Hepatic stellate cell (primary cell): ENCODE measurements at places on chromosomes 13 and 19.

- DNase-seq = no peak
These were observed 28.1 kb downstream of the RANBP3 start for GRCh38 chr19:5949792-5950305.

DNA sequence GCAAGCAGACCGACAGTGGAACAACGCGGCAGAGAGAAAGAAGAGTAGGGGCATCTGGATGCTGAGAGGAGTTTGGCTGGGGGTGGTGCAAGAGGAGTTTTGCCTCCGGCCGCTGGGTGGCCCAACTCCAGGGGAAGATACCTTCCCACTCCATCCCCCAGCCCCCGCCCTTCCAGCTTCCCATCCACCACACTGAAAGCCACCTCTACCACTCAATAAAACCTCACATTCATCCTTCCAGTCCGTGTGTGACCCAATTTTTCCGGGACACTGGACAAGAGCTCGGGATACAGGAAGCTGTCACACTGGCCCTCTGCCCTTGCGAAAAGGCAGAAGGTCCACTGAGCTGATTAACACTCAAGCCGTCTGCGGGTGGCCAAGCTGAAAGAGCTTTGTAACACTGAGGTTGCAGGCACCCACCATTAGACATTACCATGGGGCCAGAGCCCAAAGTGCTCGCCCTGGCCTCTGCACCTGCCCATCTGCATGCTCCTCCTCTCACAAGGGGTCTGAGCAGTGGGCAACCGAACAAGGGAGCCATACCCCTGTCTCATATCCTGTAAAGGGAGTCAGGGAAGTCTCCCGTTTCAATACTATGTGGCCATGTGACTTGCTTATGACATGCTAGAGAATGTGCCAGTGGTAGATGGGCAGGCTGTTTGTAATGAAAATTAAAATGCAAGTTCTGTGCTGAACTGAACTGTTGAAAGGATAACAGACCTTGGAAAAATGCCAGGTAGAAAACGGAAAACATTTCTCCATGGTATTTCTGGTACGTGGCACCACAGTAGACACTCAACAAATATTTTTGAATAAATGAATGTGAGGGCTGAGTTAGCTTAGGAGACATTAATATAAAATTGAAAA lies 205.1 kb upstream of the STARD13 start:
- DNase-seq = no peak

GRCh38 chr13:33678084-33678483 lies 139.9 kb upstream of the RFC3 start:
- DNase-seq = no peak

DNA sequence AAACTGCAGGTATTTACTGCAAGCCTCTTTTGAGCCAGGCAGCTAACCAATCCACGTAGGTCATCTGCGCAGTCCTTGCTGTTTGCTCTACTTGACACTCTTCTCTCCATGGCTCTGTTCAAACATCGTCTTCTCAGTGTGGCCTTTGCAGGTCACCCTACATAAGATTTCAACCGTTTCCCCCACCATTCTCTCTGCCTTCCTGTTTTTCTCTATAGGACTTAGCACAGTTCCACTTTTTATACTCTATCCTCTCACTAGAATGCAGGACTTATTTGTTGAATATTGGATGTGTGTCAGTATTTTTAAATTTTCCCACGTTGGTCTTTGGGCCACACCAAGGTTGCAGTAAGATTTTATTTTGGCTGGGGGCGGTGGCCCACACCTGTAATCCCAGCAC lies 1.7 kb upstream of the FBXW9 start:
- no peak for DNase-seq

DNA sequence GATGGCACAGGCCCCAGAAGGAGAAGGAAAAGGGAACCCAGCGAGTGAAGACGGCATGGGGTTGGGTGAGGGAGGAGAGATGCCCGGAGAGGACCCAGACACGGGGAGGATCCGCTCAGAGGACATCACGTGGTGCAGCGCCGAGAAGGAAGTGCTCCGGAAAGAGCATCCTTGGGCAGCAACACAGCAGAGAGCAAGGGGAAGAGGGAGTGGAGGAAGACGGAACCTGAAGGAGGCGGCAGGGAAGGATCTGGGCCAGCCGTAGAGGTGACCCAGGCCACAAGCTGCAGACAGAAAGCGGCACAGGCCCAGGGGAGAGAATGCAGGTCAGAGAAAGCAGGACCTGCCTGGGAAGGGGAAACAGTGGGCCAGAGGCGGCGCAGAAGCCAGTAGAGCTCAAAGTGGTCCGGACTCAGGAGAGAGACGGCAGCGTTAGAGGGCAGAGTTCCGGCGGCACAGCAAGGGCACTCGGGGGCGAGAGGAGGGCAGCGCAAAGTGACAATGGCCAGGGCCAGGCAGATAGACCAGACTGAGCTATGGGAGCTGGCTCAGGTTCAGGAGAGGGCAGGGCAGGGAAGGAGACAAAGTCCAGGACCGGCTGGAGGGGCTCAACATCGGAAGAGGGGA lies 1.1 kb downstream of the PPP1R12C start:
- DNase-seq = peak; percentile 87

GRCh38 chr13:72556945-72557344 lies 170.5 kb downstream of the MZT1 start:
- DNase-seq = no peak

DNA sequence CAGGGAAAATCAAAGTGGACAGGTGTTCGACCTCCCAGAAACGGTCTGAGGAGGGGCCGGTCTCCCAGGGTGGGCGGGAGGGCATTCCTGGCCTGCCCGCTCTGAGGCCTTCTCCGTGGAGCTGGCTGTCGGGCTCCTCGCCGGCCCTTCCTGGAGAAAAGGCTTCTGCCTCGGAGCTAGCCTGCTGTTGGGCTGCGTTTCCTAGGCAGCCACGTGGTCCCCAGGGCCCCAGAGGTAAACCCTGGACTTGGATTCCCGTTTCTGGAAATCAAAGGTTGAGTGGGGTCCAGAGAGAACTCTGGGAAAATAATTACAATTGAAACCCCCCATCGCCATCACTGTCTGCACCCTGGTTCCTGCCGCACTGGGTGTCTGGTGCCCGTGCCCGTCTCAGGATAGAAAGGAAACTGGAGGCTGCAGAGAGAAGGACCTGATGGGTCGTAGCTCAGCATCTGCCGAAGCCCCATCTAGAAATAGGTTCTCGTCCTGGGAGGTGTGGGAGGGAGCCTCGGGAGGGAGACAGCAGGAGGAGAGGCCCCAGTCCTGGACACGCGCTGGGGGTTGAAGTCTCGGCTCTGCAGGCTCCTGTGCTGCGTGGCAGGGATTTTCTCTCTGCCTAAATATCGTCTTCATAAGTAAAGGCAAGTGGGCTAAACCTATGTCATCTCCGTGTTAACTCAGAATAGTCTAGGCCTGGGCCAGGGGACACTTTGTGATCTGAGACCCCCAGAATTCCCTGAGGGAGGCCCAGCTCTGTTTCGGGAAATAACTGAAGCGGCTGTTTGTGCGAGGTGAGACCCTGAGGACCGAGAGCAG lies 7.7 kb upstream of the PROZ start:
- DNase-seq = no peak

- peak; percentile 70 for DNase-seq
These were observed 26.7 kb upstream of the NANOS3 start for GRCh38 chr19:13849991-13850909.

DNA sequence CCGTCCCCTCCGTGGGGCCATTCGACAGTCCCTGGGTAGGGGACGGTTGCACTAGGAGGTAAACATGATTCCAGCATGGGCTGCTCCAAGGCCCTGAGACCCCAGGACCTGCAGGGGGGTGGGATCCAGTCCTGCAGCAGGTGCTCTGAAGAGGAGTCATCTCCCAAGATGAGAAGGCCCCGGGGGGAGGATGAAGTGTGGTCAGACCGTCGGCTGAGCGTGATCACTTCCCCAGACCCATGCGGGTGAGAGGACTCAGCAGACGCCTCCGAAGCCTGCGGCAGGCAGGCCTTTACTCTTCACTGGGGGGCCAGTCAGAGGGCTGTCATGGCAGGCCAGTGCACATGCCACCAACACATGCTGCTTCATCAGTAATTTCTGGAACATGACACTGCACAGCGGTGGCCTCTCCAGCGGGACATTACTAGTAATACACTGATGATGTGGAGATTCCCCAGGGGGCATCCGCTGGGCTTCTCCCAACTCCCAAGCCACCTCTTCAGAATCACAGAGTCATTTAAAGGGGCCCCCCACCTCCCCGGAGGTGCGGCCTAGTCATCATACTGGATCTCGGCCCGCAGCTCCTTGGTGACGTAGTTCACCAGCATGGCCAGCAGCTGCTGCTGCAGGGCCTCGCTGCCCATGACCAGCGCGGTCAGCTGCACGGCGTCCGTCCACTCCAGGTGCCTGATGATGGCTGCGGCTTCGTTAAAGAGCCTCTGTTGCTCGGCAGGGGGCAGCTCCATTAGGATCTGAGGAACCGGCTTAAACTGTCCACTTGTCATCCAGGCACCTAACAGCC lies 12.7 kb downstream of the C19orf12 start:
- DNase-seq = no peak

- DNase-seq = no peak
These were observed 1.1 kb downstream of the SULT2A1 start for GRCh38 chr19:47885067-47885463.

GRCh38 chr19:55692681-55693081 lies 17.7 kb downstream of the EPN1 start:
- no peak for DNase-seq

DNA sequence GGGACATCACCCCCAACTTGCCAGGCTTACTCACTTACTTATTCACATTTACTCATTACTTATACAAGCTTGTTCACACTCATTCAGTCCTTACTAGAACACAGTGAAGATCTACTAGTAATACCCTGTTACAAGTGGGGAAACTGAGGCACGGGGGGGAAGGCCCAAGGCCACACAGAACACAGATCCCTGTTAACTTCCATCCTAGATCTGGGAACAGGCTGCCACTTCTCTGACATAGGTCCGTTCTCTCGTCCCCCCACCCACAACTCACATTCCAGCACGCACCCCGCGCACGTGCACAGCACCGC lies 1.5 kb upstream of the NRTN start:
- DNase-seq = no peak

GRCh38 chr19:13825489-13826441 lies 30.5 kb downstream of the ZSWIM4 start:
- no peak for DNase-seq

DNA sequence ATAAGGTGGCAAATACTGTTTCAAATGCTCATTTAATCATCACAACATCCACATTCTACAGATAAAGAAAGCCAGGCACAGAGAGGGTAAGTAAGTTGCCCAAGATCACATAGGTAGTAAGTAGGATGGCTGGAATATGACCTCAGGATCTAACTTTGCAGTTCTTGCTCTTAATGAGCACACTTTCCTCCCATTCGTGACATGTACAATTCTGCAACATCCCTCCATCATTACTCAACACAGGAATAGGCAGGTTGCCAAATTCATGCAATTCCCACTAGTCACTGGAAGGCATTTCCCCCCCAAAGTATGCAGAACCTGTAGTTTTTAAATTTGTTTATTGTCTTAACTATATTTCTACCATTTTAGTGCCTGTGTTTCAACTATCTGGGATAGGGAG lies 109.2 kb downstream of the OLFM4 start:
- peak; percentile 26 for DNase-seq

DNA sequence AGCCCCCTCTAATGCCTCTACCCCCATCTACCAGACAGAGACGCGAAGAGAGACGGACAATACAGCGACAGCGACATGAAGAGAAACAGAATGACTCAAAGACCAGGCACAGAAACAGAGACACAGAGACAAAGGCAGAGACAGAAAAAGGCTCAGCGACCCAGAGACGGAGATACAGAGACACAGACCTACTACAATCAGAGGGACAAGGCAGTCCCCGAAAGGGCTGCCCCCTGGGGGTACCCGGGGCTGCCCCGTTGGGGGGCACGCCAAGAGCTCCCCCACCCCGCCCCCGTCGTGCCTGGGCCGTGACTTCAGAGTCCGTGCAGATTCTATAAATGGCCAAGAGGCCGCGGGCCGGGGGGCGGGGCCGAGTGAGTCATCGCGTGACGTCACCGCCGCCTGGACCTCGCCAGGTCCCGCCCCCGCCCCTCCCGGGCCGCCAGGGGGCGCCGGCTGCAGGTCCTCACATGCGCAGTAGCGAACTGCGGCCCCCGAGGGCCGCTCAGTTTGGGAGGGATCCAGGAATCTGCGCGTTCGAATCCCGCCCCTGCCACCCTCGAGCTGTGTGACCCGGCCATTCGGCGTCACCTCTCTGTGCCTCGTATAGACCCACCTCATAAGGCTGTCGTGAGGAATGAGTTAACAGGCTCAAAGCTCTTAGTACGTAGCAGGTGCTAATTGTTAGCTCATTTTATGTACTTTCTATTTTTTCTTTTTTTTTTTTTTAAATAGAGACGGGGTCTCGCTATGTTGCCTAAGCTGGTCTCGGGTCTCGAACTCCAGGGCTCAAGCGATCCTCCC lies 2.7 kb upstream of the CNN1 start:
- DNase-seq = peak; percentile 96

DNA sequence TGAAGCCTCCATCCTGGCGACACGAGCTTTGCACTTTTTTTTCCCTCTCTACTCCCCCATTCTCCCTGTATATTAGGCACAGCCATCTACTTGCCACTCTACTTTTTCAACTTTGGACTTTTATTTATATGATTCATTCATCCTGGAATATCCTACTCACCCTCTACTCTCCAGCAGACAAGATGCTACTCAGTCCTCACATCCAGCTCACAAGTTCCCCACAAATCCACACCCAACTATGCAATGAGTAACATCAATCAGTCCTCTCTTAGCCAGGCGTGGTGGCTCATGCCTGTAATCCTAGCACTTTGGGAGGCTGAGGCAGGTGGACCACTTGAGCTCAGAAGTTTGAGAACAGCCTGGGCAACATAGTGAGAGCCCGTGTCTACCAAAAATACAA lies 23.9 kb upstream of the URAD start:
- DNase-seq = no peak

GRCh38 chr13:109159650-109160309 lies 530.4 kb downstream of the MYO16 start:
- DNase-seq = no peak

- DNase-seq = no peak
These were observed 3.9 kb upstream of the CELF5 start for GRCh38 chr19:3220576-3220975.

DNA sequence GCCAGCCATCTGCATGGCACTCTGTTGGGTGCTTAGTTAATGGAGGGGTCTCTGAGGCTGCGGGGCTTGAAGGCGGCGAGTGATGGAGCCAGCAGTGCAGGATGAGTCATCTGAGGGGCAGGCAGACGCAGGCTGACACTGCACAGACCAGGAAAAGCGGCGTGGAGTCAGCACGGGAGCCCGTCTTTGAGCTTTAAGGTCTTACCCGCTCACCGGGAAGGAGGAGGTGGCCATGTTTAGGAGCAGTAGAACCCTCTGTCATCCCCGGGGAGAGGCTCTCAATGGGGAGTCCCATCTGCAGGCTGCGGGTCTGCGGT lies 13.1 kb downstream of the NAXD start:
- peak; percentile 89 for DNase-seq

GRCh38 chr19:35247526-35248309 lies 1.1 kb upstream of the LSR start:
- DNase-seq = no peak
